ENCODE measurements at places on chromosomes 2 and 18. TPM values are rescaled to one million over a fixed set of nuclear protein-coding genes. Genes with fewer than 3 reads are reported as not detected.

The KCNE4 gene
- total RNA-seq, result not detected

The LRRC30 gene
- total RNA-seq, result not detected

The PDCL3 gene
- total RNA-seq, result 34.1 TPM

The MPV17 gene
- 78.0 TPM for total RNA-seq

The PROKR1 gene
- total RNA-seq, result not detected

The C1GALT1C1L gene
- total RNA-seq, result not detected

The CPO gene
- total RNA-seq, result not detected

DNA sequence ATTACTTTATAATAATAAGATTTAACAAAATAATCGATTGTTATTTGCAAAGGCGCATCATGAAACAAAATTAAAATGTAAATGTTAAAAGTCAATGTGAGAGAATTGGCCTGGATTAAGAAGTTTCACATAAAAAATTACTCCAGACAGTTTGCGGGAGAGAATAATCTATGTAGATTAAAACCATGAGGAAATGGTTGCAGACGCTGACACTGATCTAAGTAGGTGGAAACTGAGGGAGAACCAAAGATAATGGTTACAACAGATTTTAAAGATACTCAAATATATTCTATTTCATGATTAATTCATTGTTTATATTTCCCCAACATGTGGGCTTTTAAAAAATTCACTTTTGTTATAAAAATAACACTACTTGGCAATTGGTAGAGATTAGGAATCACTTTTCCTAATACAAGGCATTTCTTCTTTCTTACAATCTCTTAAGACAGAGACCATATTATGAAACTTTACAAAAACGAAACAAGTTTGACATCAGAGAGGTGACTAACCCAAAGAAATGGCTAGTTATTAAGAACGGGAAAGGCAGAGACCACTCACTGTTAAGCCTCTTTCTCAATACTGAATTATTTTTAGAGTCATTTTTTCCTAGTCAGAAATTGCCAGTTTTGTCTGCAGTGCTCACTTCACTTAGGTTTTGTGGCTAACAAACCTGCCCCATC is 1.6 kb downstream of the KANSL1L start:
- DNase-seq, result no peak

DNA sequence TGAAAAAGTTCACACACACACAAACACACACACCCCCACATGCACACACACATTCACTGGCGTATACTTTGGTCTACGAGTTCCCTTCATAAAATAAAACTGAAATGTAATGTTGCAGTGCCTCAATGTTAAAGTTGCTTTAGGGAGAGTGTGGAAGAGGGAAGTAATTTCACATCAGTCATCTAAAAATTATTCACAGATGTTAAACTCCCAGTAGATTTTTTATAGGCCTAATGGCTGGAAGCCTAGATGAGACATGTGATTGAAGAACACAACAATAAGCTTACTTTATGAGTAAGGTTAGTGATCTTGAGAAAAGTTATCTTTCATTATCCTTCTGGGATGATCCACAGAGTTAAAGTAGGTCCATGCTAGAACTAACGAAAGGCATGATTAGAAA is 506.7 kb upstream of the CNTNAP5 start:
- no peak for DNase-seq

- DNase-seq, result peak; percentile 54
These were observed 180.3 kb downstream of the ANKRD44 start for GRCh38 chr2:197130318-197130717.

- DNase-seq, result no peak
These were observed 1281.9 kb upstream of the PIK3C3 start for GRCh38 chr18:40673150-40673549.

- DNase-seq, result no peak
These were observed 102.7 kb downstream of the MAP2 start for GRCh38 chr2:209526561-209526960.

- no peak for DNase-seq
These were observed 233.4 kb upstream of the COPS8 start for GRCh38 chr2:236852100-236852976.

DNA sequence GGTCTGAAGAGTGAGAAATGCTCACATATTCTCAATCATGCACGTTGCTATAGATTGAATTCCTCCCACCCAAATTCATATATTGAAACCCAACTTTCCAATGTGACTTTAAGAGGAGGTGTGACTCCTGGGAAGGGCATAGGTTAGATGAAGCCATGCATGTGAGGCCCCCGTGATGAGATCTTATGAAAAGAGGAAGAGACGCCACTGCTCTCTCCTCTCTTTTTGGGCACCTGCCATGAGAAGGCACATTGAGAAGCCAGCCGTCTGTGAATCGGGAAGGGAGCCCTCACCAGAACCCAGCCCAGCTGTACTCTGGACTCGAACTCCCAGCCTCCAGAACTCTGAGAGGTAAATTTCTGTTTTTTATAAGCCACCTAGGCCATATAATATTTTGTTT is 842.6 kb upstream of the SALL3 start:
- DNase-seq, result no peak

GRCh38 chr2:76984359-76984758 is 537.8 kb downstream of the LRRTM4 start:
- DNase-seq, result no peak

DNA sequence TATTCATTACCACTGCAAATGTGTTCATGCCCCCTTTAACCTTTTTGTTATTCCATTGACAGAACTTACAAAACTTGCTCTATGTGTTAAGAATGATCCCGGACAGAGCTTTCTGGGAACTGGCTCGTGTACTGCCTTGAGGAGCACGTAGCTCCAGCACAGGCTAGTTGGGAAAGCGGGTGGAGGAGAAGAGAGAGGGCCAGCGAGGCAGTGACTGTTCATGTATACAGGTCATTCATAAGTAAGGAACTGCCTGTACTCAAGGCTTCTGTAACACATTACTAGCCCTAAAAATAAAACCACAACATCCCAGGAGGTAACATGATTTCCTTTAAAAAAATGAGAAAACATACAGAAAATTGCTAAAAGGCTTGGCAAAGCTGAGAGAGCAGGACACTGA is 109.0 kb downstream of the STK39 start:
- DNase-seq, result no peak

DNA sequence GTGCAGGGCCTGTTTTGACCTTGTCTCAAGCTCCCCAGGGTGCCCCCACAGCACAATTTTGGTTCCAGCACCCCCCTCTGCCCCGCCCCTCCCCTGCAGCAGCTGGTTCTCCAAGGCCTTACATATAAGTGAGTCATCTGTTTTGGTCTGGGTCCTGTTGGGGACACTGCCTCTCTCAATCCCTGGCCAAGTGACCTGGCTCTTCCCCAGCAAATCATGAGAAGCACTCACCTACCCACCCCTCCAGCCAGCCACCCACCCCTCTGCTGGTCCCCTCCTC is 90.5 kb downstream of the INHBB start:
- DNase-seq, result no peak

DNA sequence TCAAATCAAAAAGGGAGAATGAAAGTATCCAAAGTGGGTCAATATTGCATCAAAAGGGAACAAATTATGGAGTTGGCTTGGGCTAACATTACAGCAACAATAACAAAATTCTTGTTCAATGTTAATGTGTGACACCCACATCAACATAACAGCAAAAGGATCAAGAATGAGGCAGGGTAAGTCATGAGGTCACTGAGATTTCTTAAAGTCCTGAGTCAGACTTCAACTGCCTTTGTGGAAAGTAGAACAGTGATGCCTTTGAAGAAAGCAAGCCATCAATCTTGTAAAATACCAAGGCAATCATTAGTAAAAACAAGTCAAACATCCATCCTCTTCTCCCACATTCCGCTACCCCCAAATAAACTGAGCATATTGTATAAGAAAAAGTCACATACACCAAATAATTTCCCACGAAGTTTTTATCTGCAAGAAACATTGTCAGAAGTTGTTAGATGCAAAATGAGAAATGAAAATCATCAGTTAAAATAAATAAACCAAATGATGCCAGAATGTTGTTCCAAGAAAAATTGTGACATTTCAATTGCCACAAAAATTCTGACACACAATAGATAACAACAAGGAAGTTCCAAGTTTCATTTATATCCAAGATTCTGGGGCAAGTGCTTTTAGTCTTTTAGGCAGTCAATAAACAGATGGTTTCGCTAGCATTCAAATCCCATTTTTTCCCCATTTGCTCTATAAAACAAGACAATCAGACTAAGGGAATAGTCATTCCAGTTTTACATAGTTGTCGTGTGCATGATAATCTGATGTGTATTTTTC is 216.1 kb upstream of the SETBP1 start:
- DNase-seq, result no peak

DNA sequence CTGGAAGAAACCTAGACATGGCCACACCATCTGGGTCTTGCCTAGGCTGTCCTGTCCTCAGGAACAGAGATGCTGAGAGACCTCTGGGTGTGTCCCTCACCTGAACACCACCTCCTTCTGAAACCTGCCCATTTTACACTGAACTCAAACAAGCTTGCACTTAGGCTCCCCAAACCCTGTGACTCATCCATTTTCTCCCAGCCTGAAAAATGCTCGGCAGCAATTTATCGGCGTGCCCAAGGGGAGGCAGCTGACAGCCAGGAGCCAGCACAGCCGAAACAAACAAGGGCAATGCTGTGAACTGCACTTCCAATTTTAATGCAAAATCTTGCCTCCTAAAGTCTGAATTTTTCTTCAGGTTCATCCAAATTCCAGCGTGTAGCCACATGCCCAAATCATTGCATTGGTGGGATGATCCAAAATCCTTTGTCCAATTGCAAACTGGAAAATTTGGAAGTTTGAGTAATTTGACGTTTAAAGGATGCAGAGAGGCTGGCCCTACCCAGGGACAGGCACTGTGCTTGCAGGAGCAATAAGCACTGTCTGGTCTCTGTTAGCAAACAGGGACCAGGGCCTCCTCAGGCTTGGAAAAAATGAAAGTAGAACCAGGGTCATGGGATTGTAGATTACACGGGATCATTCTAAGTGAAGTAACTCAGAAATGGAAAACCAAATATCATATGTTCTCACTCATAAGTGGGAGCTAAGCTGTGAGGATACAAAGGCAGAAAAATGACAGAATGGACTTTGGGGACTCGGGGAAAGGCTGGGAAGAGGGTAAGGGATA is 67.7 kb downstream of the GALNT14 start:
- DNase-seq, result no peak

All from activated CD8-positive, alpha-beta T cell treated with anti-CD3 and anti-CD28 coated beads, Interleukin-2, amount 10 ng/mL, durations not matched to agents 7 days and 5 days (primary cell).